ENCODE measurements at places on chromosomes 4 and X. TPM values are rescaled to one million over a fixed set of nuclear protein-coding genes. Genes with fewer than 3 reads are reported as not detected.

DNA sequence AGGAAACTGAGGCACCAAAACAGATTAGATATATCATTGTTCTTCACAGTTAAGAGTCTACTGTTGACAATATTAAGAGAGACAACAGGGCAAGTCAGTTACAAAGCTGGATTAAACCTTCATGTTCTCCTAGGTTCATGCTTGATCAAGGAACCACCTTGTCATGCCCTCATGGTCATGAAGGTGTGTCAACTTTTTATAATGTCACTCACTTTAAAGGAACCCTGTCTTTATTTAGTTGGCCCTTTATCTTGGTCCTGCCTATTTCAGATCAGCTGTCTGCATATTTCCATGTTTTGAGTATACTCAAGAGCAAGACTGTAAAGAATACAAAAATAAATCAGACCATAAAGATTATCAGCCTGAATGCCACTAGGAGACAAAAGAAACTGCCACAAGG lies 140.2 kb upstream of the FAM241A start:
- no peak for DNase-seq

DNA sequence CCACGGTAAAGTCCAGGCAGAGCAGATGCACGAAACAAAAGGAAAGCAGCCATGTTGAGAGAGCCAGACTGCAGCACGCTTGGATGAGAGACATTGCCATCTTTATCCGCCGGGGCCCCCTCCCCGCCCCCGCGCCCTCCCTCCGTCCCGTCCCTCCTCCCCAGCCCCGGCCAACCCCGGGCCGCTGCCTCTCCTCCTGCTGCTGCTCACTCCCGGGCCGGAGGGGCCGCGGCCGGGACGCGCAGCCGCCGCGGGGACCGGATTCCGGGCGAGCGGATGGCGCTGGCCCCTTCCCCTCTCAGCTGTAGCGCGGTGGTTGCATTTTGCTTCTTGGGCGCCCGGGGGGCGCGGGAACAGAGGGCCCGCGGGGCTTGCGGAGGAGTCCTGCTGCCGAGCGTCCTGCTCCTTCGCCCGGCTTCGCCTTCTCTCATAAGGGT lies 542 bp downstream of the RNF150 start:
- no peak for DNase-seq

- no peak for DNase-seq
These were observed 38.9 kb downstream of the ANXA10 start for GRCh38 chr4:168131196-168131595.

DNA sequence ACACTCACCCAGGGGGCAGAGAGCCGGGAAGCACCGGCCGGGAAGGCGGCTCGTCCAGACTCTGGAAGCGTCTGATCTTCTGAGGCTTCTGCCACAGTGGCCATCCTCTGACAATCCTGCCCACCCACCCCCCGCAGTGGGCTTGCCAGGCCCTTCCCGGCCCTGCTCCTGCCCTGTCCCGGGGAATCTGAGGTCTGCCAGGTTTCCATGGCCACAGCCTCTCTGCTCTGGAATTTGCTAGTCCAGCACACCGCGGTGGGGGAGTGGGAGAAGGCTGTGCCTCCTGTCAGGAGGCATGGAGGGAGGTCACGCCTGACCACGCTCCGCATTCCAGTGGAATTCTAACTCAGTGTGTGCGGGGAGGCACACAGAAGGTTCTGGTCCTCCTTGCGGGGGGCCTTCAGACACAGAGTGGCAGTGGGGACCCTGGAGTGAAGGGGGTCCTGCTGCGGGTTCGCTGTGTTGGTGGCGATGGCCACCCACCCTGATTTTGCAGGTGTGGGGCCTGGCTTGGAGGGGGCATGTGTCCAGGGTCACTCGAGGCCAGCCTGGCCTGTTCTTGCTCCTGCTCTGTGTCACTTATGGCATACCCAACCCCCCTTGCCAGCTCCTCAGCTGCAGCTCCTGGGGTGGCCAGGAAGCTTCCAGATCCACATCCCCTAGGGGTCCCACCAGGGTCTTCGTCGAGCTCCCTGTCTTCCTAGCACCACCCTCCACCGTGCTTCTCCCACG lies 55.6 kb upstream of the ADRA2C start:
- DNase-seq: no peak

DNA sequence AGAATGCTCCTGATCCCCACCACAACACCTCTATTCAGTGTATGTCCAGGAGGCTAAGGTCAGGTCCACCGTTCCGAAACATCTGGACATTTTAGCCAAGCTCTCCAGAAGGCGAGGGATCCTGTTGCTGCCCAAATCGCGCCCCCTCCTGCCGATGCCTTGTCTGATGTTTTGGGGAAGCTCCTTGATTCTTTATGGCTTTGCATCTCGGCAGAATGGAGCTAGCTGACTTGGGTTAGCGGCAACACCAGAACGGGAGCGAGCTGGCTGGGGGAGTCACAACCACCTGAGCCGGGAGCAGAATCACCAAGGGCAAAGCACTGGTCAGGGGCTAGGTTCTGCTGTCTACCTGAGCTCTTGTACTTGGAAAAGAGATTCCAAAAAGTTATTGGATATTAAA lies 6.6 kb upstream of the POU3F4 start:
- DNase-seq: no peak

Gene VEGFC
- total RNA-seq: not detected
